ENCODE measurements at places on chromosomes 1 and 21. TPM values are rescaled to one million over a fixed set of nuclear protein-coding genes. Genes with fewer than 3 reads are reported as not detected.

GRCh38 chr1:248189026-248189425, 8.0 kb upstream of the OR2M3 start:
- H3K36me3 ChIP-seq = no peaks in the 10 kb centered on the region
- H3K4me1 ChIP-seq = no peaks in the 10 kb centered on the region
- H3K4me3 ChIP-seq = no peak overlapping the region
- no peak for DNase-seq

The RNU1-3 gene
- total RNA-seq = 2,033 TPM

DNA sequence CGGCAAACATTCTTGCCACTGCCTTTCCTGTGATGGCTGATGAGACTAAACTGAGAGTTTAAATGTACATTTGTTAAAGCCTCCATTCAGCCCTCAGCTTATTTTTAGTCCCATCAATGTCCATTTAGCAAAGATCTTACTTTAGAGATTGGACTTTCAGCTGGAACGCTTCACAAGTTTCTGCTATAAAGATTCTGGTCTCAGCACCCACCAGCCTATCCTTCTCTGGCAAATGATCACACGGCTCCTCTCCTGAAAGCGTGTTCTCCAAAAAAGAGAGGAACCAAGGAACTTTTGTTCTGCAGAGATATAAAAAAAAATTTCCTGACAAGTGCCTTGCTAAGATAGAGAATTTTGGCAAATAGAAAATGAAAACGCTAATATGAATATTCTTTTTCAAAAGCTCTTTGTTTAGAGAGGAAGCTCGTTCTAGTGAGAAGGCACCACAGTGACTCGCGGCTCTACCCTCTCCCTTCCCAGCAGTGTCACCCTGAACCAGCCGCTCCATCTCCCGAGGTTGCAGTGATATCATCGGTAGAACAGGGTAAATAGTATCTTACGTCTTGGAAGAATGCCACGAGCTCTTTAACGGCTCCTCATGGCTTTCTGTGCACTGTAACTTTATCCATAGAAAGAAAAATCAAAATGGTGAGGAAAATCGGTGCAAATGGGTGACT, 200.2 kb downstream of the APP start:
- H3K4me3 ChIP-seq = no peak overlapping the region
- no peak for DNase-seq
- H3K4me1 ChIP-seq = peaks cover 8% of the 10 kb centered on the region
- no peak overlapping the region for H3K27ac ChIP-seq

The RHBDL2 gene
- total RNA-seq = not detected

- peaks cover 6% of the 10 kb centered on the region for H3K27me3 ChIP-seq
- no peak overlapping the region for H3K27ac ChIP-seq
- H3K4me1 ChIP-seq = no peaks in the 10 kb centered on the region
- H3K4me3 ChIP-seq = no peak overlapping the region
- no peak for DNase-seq
Observed at GRCh38 chr1:244605835-244606370, 47.0 kb upstream of the DESI2 start.

The GJB3 gene
- total RNA-seq = not detected

DNA sequence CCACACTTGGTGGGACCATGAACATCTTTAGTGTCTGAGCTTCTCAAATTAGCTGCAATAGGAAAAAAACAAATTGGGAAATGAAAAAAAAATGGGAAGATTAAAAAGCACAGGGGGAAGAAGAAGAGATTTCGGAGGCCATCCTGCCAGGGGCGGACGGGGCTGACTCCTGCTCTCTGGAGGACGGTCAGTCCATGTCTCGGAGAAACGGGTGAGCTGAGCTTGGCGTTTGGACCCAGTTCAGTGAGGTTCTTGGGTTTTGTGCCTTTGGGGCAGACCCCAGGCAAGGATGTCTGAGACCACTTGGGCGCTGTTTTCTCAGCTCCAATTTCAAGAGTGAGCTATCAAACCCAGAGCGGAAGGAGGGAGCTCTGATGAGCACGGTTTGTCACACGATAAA, 123.9 kb downstream of the PRDM2 start:
- H3K27me3 ChIP-seq = no peaks in the 10 kb centered on the region
- no peak overlapping the region for H3K4me3 ChIP-seq
- no peaks in the 10 kb centered on the region for H3K4me1 ChIP-seq
- H3K27ac ChIP-seq = no peak overlapping the region

The ZNF683 gene
- not detected for total RNA-seq

DNA sequence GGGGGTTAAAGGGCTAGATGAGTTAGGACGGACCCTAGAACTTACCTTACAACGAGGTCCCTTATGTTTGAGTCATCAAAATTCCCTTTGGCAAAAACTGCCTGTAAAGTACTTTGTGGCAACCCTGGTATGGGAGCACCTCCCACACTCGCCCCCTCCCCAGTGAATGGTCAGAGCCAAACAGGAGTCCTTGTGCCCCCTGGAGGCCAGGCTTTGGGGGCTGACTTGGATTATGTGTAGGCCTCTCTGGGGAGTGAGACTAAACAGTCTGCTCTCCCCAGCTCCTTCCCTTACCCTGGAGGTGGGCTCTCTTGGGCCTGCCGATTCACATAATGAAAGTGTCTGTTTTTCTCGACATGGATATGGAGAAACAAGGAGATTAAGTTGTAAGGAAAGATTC, 81.2 kb downstream of the ADCY10 start:
- peaks cover 3% of the 10 kb centered on the region for H3K27me3 ChIP-seq
- DNase-seq = no peak
- H3K4me3 ChIP-seq = no peak overlapping the region
- no peak overlapping the region for H3K27ac ChIP-seq
- no peaks in the 10 kb centered on the region for H3K36me3 ChIP-seq

DNA sequence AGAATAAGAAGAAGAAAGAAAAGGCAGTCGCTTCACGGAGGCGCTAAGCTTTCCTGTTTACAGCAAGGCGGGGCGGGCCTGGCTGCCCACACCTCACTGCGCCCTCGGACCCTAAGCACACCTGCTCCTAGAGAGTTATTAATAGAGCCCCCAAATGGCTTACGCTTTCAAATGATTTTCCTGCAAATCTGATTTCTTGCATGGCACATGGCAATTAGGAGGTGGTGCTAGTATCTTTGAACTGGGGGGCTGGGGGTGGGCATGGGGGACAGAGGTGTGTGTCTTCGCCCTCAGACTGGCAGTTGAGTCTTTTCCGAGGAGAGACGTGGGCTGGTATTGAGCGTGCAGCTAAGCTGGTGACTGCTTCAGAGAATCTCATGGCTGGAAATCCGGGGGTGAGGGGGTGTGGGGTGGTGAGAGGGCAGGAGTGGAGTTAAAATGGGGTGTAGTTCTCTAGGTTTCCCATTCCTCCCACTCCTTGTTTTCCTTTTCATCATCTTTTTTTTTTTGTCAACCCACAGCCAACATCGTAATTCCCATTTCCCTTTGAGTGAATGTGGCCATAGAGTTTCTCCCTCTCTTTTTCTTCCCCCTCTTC, 1.3 kb downstream of the S1PR1 start:
- peak; percentile 34 for DNase-seq
- H3K4me1 ChIP-seq = peaks cover 61% of the 10 kb centered on the region
- H3K36me3 ChIP-seq = peaks cover 64% of the 10 kb centered on the region
- peak overlapping the region; percentile 99 for H3K4me3 ChIP-seq
- peak overlapping the region; percentile 96 for H3K27ac ChIP-seq
